ENCODE measurements at places on chromosomes 4 and X.

- no peak for DNase-seq
Observed at GRCh38 chr4:57430726-57431125, 320.5 kb upstream of the IGFBP7 start.

GRCh38 chr4:168930413-168931196, 79.5 kb downstream of the CBR4 start:
- no peak for DNase-seq

GRCh38 chr4:38804654-38805295, at the start of gene TLR1:
Gene TLR1 (minus strand): TSS chr4:38804791. CDS start chr4:38798831, 5,960 bp downstream.
- DNase-seq, result peak; percentile 78

GRCh38 chr4:110289601-110290100, 91.2 kb upstream of the ELOVL6 start:
- no peak for DNase-seq

DNA sequence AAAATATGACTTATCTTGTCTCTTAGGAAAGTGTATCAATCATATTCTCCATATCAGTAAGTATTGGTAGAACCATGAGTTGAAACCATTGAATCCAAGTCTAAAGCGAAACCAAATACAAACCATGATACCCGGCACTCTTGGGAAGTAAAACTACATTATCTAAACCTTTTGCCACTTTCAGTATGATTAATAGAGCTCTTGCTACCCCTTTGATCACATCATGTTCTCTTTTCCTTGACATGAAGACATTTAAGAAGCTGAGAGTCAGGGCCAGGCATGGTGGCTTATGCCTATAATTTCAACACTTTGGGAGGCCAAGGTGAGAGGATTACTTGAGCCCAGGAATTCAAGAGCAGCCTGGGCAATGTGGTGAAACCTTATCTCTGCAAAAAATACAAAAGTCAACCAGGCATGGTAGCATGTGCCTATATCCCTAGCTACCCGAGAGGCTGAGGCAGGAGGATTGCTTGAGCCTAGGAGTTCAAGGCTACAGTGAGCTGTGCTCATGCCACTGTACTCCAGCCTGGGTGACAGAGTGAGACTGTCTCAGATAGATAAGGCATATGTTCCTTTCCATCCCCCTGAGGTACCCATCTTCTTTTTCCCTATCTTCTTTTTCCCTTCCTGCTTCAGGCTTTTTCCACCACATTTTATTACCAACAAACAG, 45.4 kb downstream of the CEP135 start:
- no peak for DNase-seq

- no peak for DNase-seq
Observed at GRCh38 chr4:127138586-127138985, 494.2 kb upstream of the INTU start.

DNA sequence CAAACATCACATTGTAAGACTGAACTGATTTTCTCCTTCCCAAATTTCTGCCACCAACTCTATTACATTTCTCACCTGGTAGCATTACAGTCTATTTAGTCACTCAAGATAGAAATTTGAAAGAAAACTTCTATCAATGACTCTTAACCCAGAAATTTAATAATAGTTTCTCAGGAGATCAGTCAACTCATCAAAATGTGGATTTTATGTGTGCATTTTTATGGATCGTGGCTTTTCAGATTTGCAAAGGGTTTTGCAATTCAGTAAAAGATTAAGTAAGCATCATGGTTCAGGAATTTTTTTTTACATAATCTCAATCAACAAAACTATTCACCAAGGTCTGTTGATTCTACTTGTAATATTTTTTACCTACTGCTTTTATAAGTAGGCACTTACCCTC, 111.1 kb downstream of the CFAP299 start:
- DNase-seq, result no peak

DNA sequence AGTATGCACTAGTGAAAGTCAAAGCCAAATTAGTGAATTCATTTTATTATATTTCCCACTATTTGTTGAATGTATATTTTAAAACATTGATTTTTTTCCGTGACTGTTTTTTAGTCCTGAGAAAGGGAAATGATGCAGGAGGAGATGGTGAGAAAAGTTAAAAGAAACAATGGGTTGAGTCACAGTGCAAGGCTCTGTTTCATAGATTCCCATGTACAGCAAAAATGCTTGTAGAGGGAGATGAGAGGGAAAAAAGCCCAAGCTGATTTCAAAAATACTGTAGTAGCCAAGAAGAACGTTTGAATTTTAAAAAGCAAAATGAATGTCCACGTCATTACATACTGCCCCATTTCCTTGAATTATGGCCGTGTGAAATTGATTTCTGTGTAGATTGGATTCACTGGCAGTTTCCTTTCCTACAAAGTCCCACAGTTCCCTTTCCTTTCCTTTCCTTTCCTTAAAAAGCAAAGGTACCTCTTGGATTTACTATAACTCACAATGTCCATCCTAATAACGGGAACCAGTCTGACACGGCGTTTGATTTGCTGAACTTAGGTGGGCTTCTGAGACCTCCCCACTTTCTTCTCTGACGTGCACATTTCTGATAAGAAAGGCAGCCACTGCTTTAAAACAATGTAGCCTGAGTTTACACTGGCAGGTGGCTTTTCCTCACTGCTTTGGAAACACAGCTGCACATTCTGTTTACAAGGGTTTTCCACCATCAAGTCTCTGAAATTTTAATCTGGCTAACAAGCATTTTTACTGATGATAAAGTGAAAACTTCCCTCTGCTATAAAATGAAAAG, 63.7 kb downstream of the SPCS3 start:
- no peak for DNase-seq

DNA sequence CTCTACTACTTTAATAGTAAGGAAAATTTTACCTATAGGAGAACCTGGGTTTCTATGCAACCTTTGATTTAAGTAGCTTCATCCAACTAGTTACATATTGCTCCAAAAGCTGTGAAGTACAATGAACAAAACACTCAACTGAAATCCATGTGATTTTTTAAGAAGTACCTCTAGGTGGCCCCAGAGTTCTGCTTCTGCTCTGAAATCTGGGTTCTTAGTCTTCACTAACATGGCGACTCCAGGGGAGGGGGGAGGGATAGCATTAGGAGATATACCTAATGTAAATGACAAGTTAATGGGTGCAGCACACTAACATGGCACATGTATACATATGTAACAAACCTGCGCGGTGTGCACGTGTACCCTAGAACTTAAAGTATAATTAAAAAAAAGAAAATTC, 73.4 kb upstream of the MAGEB2 start:
- DNase-seq, result no peak

- no peak for DNase-seq
Observed at GRCh38 chrX:133045986-133046385, 50.9 kb downstream of the USP26 start.

GRCh38 chrX:111831343-111831742, 44.6 kb upstream of the TRPC5OS start:
- no peak for DNase-seq

DNA sequence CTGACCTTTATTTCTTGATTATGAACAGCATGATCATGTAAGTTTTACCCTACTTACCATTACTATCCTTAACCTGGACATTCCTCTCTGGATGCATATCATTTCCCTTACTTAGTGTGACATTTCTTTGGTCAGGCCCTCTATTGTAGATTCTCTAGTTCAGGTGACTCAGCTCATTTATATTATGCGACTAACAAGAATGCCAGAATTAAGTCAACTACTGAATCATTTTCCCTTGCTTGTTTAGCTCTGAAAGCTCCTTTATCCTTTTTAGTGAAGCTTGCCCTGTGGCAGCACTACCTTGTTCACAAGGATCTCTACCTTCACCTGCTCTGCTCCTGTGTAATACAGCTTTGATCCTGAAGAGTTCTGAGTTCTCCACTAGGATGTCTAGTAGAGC, 15.1 kb upstream of the UGT2B17 start:
- DNase-seq, result no peak

- no peak for DNase-seq
Observed at GRCh38 chrX:18748499-18748898, 41.1 kb downstream of the PPEF1 start.

DNA sequence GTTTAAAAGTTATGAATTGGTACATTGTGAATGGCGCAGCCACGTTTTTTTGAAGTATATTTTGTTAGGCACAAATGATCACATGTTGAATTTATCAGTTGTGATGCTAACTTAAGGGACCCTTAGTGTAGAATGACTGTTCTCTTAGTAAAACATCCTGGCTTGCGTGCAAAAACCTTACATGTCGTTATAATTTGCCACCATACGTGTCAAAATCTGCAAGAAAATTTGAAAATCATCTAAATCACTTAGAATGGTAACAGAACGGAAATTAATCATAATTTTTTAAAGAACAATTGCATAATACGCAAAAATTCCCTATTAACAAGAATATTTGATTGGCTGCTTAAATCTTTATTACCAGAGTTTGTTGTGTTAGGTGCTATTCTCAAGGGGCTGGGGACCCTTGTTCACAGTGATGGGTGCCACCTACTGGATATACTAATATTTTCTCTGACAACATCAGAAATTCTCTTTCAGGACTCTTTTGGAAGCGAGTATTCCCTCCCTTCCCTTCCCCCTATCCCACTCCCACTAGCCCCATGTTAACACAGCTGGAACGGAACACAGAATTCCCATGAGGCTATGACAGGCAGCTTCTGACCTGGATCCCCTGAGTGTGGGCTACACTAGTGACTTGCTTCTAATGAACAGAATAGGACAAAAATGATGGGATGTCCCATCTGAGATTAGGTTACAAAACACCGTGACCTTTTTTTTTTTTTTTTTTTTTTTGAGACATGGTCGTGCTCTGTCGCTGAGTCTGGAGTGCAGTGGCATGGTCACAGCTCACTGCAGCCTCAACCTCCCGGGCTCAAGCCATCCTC, 71.8 kb downstream of the SUPT20HL2 start:
- peak; percentile 40 for DNase-seq

- no peak for DNase-seq
Observed at GRCh38 chrX:52870046-52870445, 2.2 kb upstream of the XAGE3 start.

GRCh38 chr4:108536577-108536976, 83.8 kb upstream of the RPL34 start:
- DNase-seq, result no peak

- DNase-seq, result no peak
Observed at GRCh38 chr4:40573593-40574311, 55.9 kb downstream of the RBM47 start.

- no peak for DNase-seq
Observed at GRCh38 chrX:7191681-7192110, 43.7 kb upstream of the PUDP start.

DNA sequence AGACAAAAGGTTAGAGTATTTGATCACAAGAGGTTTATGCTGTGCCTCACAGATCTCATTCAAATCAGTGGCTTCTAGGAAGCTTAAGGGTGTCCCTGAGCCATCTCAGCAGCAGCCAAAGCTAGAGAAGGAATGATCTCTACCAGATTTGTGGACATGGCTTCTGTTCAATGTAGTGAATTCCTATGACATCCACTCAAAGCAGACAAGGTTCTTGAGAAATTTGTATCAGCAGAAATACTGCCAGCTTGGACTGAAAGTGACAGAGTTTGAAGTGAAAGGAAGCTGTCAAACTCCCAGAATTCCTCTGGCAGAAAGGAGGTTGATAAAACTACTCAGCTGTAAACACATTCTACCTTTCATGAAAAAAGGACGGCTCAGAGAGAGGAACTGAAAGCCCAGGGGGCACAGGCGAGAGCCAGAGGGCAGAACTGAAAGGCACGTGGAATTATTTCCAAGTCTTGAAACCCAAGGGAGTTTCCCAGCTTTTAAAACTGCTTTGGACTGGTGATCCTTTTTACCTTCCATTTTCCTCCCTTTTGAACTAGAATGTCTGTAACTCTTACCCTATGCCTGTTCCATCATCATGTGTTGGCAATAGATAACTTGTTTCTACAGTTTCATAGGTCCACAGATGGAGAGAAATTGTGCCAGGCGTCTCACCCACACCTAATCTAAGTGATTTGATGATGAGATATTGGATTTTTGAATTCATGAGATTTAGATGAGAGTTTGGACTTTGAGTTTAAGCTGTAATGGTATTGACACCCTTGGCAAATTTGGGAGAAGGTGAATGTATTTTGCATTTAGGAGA, 14.5 kb upstream of the MED14 start:
- no peak for DNase-seq

DNA sequence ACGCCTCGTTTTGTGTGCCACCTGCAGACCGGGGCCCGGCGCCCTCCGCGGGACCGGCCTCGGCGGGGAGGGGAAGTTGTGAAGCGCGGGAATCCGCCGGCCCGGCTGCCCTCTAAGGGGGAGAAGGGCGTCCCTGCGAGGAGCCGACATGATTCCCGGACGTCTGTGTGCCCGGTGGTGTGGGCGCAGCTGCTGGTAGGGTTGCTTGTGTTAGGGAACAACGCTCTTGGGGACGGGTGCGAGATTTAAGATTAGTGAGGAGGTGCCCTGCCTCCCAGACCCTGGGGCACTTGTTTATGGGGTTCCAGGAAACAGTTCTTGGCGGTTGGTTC, 627 bp downstream of the CDKN2AIP start:
- no peak for DNase-seq

DNA sequence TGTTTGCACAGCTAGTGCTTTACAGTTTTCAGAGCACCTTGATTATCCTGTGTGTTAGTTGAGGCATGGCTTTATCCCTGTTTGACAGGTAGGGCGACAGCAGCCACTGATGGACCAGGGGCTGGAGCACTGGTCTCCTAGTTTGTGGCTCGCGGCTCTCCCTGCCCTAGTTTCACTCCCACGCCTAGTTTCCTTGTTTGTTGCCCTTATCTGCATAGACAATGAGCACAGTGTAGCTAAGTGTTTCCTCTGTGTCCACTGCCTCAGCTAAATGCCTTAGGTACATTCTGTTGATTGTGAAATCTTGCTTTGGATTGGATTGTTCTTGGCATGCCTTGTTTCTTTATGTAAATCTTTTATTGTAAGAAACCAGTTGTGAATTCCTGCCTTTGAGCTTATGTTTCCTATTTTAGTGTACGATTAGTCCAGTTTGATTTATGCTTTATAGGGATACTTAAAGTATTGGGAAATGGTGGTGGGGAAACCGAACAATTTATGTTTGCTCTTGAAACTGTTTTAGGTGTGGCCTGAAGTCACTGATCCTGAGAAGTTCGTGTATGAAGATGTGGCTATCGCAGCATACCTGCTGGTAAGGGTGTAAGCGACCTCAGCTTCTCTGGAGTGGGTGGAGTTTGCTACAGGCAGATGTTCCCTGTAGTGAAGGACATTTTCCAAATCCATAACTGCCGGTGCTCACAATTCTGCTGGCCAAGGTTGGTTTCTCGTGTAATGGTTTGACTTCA, 11.0 kb downstream of the TRMT44 start:
- no peak for DNase-seq

DNA sequence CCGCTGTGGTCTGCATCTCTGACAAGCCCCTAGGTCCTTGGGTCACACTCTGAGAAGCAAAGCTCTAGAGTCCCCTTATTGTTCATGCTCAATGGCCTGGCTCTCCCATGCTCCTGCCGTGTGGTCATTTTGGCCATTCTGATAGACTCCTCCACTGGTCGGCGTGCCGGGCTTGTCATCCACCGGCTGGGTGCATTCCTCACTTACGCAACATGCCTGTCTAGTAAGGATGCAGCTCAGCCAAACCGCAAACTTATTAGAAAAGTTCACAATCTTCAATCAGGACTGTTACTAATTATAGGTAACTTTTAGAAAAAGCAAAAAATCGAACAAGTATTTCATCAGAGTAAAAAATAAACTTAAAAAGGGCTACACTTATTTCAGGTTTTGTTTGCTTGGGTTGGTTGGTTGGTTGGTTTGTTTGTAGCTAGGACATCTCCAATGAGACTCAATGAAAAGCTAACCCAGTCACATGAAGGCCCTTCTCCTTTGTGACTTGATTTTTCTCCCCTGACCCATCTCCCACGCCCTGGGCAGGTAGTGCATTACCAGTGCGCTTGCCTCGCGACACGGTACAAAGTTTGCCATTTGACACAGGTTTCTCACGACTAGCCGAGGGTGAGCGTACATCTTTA, 41.0 kb downstream of the IRF2 start:
- no peak for DNase-seq
